ENCODE measurements at places on chromosomes 5 and 9.

- DNase-seq, result peak; percentile 1
These were observed 3.9 kb downstream of the IRX2 start for GRCh38 chr5:2747363-2748162.

- no peak for DNase-seq
These were observed 198.1 kb downstream of the LURAP1L start for GRCh38 chr9:12972608-12973589.

GRCh38 chr5:862367-863243, 11.8 kb upstream of the ZDHHC11 start:
- DNase-seq, result no peak

DNA sequence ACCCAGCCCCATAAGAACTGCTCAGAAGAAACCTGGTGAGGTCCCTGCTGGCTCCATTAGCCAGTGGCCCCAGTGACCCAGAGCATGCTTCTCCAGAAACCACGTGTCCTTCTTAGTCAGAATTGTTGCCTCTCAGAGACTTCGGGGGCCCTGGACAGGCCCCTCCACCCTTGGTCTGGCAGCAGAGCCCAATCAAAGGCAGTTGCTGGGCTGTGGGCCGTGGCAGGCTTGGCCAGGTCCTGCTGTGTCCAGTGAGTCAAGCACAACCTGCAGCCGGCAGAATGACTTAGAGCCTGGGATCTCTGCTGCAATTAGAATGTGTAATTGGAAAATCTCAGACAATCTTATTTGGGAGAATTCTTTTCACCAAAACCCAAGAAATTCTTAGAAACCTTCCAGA, 502.0 kb upstream of the KLF4 start:
- no peak for DNase-seq

DNA sequence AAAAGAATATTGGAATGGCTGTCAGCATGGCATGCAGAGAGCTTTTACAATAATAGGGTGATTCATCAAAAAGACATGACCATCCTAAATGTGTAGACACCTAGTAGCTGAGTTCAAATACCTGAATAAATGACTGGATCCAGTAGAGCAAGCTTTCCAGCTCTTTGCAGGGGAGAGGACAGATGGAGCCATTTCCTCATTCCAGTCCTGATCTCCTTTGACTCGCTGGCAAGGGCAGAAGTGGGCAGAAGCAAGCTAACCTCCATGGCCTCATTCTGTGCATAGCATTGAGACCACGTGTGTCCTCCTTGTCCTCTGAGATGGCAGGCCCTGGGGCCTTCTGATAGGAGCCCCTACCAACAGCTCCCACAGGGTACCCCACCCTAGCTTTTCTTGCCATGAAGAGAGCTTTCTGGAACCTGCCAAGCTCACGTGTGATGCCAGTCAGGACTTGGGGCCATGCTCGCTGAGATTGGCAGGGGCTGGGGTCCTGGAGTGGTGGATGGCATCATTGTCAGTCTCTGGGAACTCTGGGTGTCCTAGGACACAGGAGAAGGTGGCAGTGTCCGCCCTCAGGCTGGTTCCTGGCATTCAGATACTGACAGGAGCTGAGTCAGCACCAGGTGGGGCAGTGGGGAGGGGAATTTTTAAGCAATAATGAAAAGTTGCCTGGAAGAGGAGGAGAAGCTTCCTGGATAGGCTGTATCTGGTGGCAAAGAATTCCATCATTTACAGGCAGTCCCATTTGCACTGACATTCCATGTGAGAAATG, 33.6 kb downstream of the WWC1 start:
- DNase-seq, result no peak

DNA sequence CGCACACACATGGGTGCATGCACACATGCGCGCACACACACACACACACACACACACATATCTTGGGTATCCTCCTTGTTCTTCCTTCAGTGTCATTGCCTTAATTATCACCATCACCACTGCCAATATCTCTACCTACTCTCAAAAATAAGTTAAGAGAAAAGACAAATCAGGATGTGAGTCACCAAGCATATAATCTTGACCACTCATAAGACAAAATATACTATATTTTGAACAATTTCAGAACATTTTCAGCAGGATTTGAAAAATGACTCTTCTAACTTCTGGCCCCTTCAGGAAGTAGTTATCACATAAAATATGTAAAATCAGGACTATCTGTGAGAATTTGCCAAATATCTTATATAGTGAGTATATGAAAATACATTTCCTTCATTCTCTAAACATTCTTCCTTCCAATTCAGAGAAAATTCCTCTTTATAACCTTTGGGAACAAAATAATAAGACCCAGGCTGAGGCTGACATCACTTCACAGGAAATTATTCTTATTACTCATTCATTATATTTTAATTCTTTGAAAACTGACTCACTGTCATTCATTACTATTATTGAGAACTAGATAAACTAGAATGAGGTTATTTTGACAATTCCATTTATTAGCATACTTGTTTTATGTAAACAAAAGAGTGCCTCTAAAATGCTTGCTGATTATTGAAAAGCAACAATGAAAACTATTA, 772.0 kb upstream of the ACO1 start:
- no peak for DNase-seq

DNA sequence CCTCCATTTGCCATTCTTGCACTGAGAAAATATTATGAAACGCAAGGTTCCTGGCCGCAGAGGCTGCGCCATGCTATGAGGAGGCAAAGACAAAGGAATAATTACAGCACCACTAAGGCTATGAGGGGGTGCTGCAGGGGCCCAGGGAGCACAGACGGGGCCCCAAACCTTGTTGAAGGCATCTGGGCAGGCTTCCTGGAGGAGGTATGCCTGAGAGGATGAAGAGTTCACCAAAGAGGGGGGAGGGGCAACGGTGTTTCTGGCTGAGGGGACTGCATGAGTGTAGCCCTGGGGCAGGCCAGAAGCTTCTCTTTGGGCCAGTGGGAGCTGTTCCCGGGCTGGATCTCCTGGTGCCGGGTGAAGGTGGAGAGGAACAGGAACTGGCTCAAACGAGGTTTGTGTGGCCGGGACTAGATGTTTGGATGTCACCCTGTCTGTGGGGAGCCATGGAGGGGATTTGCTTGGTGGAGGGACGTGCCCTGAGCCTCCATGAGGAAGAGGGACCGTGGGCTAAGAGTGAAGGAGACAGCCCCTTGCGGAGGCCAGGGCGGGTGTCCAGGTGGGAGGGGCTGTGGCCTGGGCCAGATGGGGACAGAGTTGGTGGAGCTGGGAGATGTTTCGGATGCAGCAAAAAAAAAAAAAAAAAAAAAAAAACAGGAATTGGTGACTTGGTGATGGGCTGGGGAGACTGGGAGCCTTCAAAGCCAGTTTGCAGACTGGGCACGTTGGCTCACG, 28.2 kb downstream of the PTGES start:
- DNase-seq, result no peak

GRCh38 chr5:143186623-143187022, 216.9 kb downstream of the NR3C1 start:
- DNase-seq, result no peak

GRCh38 chr9:78543353-78543752, 246.4 kb downstream of the PSAT1 start:
- DNase-seq, result no peak

GRCh38 chr9:135903786-135904520, 3.4 kb downstream of the CAMSAP1 start:
- DNase-seq, result no peak

DNA sequence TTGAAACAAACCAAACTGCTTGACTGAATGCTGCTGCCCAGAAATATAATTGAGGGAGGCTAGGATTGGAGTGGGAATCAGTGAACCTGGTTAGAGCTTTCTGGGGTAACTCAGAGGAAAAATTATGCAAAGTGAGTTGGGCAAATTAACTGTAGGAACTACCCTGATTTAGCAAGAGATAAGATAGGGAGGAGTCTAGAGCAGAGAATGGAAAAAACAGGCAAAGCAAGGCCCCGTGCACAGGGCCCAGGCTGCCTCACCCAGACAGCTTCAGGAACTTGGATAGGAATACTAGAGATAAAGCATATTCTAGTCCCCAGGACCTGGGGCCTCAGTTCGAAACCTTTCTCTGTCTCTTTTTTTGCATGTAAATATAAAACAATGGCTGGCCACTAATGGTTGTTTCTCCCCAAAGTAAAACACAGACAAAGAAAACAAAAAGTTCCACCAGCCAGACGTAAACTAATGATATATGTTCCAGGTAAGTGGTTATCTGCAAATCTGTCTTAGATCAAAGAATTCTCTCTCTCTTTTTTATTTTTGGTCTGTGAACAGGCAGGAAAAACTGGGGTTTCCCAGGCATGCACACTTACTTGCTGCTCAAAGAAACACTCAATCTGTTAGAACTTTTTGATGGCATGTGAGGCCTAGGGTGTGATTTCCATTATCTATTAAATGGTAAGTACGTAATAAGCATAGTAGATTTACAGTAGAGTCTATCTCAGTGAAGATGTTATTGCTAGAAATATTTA, 168.1 kb upstream of the MAP3K1 start:
- no peak for DNase-seq
